Heart left ventricle (tissue), 16 donors: ENCODE measurements at places on chromosomes 1 and 21.

- no peaks in the 10 kb centered on the region for H3K4me1 ChIP-seq
- no peaks in the 10 kb centered on the region for H3K27me3 ChIP-seq
- peaks cover 23% of the 10 kb centered on the region for H3K36me3 ChIP-seq
- DNase-seq: no peak
- H3K4me3 ChIP-seq: no peak overlapping the region
These were observed 7.1 kb downstream of the UTS2 start for GRCh38 chr1:7845761-7846160.

- DNase-seq: peak; percentile 51
- peak overlapping the region; percentile 96 for H3K27ac ChIP-seq
- no peaks in the 10 kb centered on the region for H3K27me3 ChIP-seq
- peak overlapping the region; percentile 67 for H3K4me3 ChIP-seq
- no peaks in the 10 kb centered on the region for H3K36me3 ChIP-seq
These were observed 2.3 kb downstream of the PLK3 start for GRCh38 chr1:44802306-44803061.

DNA sequence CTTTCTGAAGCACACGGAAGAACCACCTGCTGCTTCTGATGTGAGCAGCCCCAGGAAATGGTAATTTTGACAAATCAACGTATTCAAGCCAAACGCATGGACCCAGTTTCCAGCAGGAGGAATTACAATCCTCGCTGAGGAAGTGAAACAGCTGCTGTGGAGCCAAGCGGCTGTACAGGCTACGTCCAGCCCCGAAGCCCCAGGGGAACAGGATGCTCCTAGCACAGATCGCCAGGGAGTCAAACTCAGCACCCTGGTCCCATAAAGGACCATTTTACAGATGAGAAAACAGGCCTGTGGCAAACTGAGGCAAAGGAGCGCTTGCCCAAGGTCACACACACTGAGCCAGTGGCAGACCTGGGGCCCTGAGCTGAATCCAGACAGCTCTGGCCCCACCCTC lies 108.0 kb downstream of the PTPRU start:
- no peak overlapping the region for H3K27ac ChIP-seq
- no peaks in the 10 kb centered on the region for H3K27me3 ChIP-seq
- no peaks in the 10 kb centered on the region for H3K4me1 ChIP-seq
- DNase-seq: no peak

DNA sequence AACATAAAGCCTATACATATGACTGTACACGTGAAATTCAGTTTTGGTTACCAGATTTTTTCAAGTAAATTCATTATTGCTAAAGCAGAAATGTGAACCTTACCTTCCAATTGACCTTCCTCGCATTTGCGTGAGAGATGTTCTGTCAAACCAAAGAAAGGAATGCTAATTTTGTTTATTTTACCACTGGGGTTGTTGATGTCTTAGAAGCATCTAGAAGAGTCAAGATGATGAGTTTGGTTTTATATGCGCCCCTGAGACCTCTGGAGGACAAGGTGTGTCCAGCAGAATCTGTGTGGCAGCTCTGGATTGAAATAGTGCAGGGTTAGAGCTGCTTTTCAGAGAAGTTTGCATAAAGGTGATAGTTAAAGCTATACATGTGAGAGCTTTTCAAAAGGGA lies 48.4 kb downstream of the ZBTB40 start:
- H3K4me1 ChIP-seq: peaks cover 25% of the 10 kb centered on the region
- no peak overlapping the region for H3K27ac ChIP-seq
- no peak for DNase-seq
- no peaks in the 10 kb centered on the region for H3K27me3 ChIP-seq
- peaks cover 11% of the 10 kb centered on the region for H3K36me3 ChIP-seq

- no peaks in the 10 kb centered on the region for H3K4me1 ChIP-seq
- no peaks in the 10 kb centered on the region for H3K36me3 ChIP-seq
- no peak overlapping the region for H3K27ac ChIP-seq
- no peak overlapping the region for H3K4me3 ChIP-seq
These were observed 20.3 kb upstream of the KAZN start for GRCh38 chr1:14578156-14578555.

DNA sequence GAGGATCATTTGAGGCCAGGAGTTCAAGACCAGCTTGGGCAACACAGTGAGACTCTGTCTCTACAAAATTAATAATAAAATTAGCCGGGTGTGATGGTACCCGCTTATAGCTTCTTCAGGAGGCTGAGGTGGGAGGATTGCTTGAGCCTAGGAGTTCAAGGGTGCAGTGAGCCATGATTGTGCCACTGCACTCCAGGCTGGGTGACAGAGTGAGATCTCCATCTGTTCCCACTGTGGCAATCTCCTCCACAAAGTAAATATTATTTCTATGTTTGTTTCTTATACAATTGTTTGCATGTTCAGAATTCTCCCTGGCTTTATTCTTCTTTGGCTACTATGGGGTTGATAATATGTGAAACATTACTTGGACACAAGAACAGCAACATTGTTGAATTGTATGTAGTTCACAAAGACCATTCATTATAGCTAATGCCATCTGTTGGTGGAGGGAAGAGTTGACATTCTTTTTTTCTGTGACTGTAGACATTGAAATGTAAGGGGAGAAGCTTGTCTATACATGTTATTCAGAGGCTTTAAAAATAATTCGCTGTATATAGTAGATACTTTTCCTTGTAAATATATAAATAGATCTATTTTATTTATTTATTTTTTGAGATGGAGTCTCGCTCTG lies 47.8 kb upstream of the SRSF10 start:
- H3K4me3 ChIP-seq: no peak overlapping the region
- DNase-seq: no peak
- H3K27ac ChIP-seq: no peak overlapping the region
- H3K27me3 ChIP-seq: no peaks in the 10 kb centered on the region
- peaks cover 6% of the 10 kb centered on the region for H3K4me1 ChIP-seq

DNA sequence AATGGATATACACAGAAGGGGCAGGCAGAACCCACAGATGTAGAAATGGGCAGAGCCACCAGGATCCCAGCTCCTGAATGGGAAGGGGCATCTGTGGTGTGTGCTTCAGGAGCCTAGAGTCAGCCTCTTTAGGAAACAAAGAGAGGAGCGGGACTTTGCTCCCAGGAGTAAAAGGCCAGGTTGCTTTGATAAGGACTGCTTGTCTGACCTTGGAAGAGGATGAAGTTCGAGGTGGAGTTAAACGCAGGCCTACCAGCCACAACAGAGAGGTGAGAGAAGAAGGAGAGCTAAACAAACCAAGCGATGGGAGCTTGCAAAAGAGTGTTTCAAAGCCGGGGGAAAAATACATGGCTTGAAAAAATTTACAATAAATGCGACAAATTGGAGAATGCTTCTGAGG lies 49.9 kb upstream of the TMPRSS2 start:
- H3K4me1 ChIP-seq: peaks cover 6% of the 10 kb centered on the region
- no peaks in the 10 kb centered on the region for H3K27me3 ChIP-seq
- DNase-seq: no peak
- H3K4me3 ChIP-seq: no peak overlapping the region
- no peak overlapping the region for H3K27ac ChIP-seq

- H3K27ac ChIP-seq: peak overlapping the region; percentile 47
- H3K36me3 ChIP-seq: peaks cover 4% of the 10 kb centered on the region
- H3K4me1 ChIP-seq: peaks cover 20% of the 10 kb centered on the region
These were observed 5.9 kb downstream of the LMO4 start for GRCh38 chr1:87334351-87335174.

- no peaks in the 10 kb centered on the region for H3K36me3 ChIP-seq
- H3K27me3 ChIP-seq: no peaks in the 10 kb centered on the region
- H3K4me1 ChIP-seq: no peaks in the 10 kb centered on the region
- H3K4me3 ChIP-seq: no peak overlapping the region
These were observed 60.3 kb upstream of the KRTAP19-8 start for GRCh38 chr21:31098576-31099005.

DNA sequence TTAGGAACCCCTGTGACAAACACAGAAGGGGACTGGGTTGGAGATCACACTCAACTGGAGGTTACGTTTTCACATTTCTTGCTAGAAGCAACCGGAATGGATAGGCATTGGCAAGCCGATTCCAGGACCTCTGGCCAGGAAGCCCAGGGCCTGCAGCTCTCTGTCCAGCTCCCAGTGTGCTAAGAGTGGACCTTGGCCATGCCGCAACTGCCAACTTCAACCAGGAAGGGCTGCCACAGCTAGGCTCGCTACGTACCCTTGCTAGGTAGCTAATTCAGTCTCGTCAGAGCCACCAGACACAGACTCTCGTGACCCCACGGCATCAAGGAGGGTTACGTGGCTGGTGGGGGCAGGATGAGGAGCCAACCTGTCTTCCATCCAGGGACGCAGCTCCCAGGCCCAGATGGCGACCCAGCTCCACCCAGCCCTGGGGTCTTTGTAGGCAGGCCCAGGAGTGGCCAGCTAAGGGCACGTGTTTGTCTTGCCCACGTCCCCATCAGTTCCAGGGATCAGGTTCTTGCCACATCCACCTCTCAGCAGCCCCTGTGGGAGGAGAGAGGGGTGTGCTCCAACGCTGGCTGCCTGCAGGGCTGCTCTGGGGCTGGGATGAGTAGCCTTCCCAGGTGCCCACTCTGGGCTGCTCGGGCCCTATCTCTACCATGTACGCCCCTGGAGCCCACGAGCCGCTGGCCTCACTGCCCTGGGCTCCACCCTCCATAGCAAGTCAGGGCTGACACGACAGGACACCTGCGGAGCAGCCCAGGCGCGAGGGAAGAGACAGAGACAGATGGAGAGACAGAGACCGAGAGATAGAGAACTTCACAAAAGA lies 39.2 kb downstream of the UBE2G2 start:
- peaks cover 4% of the 10 kb centered on the region for H3K4me1 ChIP-seq
- H3K27ac ChIP-seq: no peak overlapping the region
- H3K27me3 ChIP-seq: no peaks in the 10 kb centered on the region
- no peak overlapping the region for H3K4me3 ChIP-seq
- DNase-seq: peak; percentile 47
- no peaks in the 10 kb centered on the region for H3K36me3 ChIP-seq

DNA sequence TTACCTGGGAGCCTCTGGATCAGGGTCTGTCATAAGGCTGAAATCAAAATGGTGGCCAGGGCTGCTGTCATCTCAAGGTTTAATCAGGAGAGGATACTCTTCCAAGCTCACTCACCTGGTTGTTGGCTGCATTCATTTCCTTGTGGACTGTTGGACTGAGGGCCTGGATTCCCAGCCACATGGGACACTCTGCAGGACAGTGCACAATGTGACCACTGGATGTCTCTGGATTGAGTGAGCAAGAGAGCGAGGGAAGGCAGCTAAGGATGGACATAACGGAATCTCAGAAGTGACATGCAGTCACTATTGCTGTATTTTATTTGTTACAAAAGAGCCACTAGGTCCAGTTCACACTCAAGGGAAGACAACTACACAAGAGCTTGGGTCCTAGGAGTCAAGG lies 229.1 kb downstream of the S1PR1 start:
- H3K36me3 ChIP-seq: no peaks in the 10 kb centered on the region
- no peaks in the 10 kb centered on the region for H3K4me1 ChIP-seq
- no peak overlapping the region for H3K27ac ChIP-seq
- no peaks in the 10 kb centered on the region for H3K27me3 ChIP-seq

DNA sequence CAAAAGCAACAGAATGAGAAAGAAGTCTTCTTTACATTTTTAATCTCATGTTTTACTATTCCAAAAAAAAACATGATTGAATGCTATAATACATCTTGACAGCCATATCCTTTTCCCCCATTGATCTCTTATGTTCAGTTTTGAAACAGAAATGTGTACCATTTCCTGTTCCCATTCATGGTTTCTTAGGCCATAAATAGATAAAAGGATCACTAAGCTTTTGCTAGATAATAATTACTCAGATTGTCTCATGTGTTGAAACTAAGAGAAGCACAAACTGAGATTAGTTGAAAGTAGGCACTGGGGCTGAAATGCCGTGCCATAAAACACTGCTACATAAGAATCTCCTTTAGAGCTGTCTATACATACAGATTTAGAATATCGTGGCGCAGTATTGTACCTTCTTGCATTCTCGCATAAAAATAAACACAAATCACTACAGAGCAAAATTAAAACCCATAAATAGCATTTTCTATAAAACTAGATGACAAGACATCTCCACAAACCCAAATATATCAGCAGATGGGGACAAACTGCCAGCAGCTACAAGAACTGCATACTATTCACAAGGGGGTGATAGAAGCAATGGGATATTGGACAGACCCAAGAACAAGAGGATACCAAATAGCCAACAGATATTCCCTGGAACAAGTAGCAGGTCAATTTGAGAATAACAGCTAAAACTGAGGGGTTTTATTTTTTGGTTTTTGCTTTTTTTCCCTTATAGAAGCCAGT lies 405.3 kb upstream of the PRMT6 start:
- H3K36me3 ChIP-seq: no peaks in the 10 kb centered on the region
- no peak for DNase-seq
- no peaks in the 10 kb centered on the region for H3K27me3 ChIP-seq
- no peak overlapping the region for H3K4me3 ChIP-seq

DNA sequence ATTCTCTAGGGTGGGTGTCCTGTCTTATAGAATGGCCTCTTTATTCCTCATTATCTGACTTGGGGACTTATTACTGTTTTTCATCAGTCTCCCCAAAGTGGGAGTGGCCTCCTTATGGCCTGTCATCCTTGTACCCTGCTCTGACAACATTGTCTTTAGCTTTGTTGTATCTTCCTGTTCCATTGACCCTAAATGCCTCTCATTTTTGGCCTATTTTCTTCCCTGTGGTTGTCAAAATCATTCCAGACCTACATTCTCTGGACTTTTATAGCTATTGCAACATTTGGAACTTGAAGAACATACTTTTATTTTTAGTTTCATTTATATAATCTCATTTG lies 9.7 kb downstream of the SFT2D2 start:
- peaks cover 27% of the 10 kb centered on the region for H3K4me1 ChIP-seq
- H3K4me3 ChIP-seq: no peak overlapping the region
- peaks cover 19% of the 10 kb centered on the region for H3K36me3 ChIP-seq
- H3K27ac ChIP-seq: no peak overlapping the region
